ENCODE measurements at places on chromosomes 1 and 21.
A peak's percentile ranks its signal among the peaks of the same experiment; 100 is the strongest.

- peak; percentile 41 for DNase-seq
Measured at GRCh38 chr1:98104289-98104688, 183.5 kb upstream of the DPYD start.

- DNase-seq: no peak
Measured at GRCh38 chr1:29179641-29180184, 2.0 kb downstream of the SRSF4 start.

- no peak for DNase-seq
Measured at GRCh38 chr1:115401676-115402075, 63.6 kb upstream of the NGF start.

GRCh38 chr1:93678946-93679480, 2.6 kb downstream of the BCAR3 start:
- DNase-seq: no peak

- no peak for DNase-seq
Measured at GRCh38 chr21:32140604-32141317, 138.1 kb downstream of the MIS18A start.

DNA sequence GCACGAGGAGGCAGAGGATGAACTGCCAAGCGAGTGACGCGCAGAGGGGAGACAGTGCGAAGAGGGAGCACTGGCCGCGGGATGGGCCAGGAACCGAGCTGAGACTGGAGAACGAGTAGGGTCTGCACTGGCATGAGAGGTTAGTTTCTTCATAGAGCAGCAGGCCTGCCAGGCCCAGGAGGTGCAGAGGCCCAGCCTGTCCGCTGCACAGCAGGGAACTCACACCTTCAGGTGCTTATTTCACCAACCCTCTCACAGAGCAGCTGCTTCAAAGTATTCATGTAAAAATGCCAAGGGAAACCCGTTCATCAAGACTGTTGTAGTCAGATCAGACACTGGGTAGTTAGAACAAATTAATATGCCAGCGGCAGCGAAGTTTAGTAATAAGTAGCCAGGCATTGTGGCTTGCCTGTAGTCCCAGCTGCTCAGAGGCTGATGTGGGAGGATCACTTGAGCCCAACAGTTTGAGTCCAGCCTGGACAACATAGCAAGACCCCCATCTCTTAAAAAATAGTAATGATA, 144.5 kb downstream of the SLC45A1 start:
- no peak for DNase-seq

DNA sequence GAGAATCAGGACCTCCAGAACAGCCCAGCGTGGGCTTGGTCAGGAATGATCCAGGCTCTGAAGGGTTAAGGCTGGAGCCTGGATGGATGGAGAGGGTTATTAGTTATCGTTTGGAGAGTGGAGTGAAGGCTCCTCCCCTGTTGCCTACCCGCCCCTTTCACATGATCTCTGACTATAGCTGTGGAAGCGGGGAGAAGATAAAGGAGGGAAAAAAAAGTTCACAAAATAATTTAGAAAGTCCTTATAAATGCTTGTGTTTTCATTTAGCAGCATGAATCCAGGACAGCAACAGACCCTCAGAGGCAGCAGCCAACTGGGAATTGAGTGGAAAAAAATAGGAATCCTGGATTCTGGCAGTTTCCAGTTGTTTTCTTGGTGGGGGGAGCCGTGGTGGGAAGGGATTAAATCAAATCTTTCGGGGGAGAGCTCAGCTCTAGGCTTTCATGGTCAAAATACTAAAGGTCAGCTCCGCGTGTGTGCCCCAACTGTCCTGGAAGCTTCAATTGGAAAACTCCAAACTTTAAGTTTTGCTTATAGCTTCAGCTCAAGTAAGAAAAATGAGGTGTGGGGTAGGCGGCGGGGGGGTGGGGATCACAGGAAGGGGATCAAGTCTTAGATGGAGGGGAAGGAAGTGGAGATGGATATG, 595 bp upstream of the DDR2 start:
- DNase-seq: no peak

- DNase-seq: no peak
Measured at GRCh38 chr1:240294566-240294965, 202.9 kb downstream of the FMN2 start.

DNA sequence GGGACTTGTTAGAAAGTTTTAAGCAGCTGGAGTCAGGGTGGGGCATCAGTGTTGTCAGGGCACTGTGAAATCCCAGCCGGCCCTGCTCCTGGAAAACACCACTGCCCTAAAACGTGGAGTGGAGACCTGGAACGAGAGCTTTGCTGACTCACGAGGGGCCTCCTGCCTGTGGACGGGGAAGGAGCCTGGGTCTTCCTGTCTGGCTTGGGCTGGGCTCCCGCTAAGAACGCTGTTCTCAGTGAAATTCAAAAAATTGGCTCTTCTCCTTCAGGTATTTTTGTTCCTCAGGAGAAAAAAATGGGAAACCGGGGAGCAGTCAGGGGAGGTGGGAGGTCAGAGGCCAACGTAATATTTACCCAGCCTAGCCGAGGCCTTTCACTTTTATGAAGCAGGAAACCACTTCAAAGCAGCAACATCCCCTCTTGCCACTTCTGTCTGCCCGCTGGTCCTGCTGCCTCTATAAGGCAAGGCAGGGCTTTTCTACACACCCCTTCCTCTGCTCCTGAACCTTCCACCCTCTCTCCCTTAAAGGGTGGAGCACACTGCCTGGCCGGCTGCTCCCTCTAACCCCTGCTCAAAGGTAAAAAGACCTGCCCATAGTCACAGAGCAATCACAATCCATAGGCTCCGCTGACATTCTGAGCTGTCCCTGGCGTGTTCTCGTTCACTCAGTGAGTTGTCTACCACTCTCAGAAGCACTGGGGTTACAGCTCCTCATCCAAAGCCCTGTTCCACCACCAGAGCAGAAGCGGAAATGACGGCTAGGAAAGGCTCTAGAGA, 8.0 kb downstream of the PLXNA2 start:
- no peak for DNase-seq

GRCh38 chr1:229594227-229595008, 31.5 kb downstream of the TAF5L start:
- no peak for DNase-seq

DNA sequence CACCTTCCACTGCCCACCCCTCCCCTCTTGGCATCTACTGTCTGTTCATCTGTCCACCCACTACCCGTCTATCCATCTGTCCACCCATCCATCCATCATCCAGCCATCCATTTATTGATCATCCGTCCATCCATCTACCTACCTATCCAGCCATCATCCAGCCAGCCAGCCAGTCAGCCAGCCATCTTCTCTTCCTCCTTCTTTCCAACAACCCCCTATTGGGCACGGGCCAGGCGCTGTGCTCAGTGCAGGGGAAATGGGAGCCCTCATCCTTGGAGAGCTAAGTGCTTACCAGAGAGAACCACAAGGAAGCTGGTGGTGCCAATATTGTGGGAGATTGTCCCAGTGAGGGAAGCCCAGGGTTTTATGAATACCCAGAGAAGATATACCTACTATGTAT, 51.7 kb upstream of the TMEM51 start:
- DNase-seq: no peak

GRCh38 chr1:20837554-20838192, 50.6 kb upstream of the HP1BP3 start:
- DNase-seq: no peak

DNA sequence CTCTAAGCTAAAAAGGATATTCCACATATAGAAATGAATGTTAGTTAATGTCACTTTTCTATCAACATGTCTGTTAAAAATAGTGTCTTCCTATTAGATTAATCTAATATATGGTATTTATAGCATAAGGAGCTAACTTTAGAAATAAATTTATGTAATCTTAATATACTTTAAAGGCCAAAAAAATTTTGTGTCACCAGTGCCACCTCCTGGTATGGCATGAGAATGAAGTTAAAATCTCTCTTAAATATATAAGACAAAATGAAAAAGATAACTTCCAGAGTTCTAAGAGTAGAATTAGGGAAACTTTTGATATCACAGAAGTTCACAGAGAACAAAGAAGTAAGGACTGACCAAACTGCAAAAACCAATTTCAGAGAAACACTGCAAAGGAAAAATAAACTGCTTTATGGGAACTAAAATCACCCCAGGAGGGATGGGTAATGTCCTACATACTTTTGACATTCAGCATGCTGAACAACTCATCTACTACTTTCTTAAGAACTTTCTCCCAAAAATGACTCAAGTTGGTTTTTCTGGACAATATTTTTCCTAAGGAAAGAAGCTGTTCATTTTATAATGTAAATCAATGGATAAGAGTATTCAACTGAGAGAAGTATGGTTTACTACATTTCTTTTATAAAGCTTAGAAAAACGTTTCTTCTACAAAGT, 82.8 kb downstream of the TRIM33 start:
- no peak for DNase-seq

DNA sequence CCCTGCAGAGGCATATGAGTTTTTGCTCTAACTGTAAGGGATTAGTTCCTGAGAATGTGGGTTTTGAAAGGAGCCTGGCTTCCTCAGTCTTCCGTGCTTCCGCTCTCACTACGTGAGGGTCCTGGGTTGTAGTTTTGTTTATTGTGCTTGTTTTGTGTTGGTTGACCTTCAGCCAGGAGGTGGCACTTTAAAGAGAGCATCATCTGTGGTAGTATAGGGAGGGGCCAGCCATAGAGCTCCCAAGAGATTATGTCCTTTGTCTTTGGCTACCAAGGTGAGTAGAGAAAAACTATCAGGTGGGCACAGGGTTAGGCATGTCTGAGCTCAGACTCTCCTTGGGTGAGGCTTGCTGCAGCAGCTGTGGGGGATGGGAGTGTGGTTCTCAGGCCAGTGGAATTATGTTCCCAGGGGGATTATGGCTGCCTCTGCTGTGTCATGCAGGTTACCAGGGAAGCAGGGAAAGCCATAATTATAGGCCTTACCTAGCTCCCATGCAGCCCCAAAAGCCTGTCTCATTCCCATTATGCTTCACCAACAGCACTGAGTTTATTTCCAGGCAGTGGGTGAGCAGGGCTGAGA, 23.5 kb downstream of the CYP4B1 start:
- no peak for DNase-seq

GRCh38 chr1:201728731-201729130, 100.2 kb upstream of the IPO9 start:
- DNase-seq: no peak

DNA sequence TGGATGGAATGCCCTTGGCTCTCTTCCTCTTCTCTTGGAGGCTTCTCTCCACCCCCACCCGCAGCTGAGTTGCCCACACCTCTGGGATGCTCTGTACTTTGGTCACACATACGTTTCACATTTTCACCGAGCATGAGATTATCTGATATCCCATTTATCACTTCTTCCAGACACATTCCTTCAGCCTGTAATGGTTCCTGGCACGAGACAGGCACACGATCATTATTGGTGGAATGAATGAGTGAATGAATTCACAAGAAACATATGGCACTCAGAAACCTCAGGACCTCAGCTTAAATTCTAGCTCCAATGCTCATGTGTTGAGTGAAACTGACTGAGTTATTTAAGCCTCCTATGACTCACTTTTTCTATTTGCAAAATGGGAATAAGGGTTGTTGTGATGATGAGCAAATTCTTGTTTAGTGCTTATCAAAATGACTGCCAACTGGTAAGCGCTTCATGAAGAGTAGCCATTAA, 242.7 kb upstream of the JUN start:
- peak; percentile 92 for DNase-seq

- DNase-seq: no peak
Measured at GRCh38 chr1:154730986-154731489, 123.1 kb upstream of the ADAR start.

DNA sequence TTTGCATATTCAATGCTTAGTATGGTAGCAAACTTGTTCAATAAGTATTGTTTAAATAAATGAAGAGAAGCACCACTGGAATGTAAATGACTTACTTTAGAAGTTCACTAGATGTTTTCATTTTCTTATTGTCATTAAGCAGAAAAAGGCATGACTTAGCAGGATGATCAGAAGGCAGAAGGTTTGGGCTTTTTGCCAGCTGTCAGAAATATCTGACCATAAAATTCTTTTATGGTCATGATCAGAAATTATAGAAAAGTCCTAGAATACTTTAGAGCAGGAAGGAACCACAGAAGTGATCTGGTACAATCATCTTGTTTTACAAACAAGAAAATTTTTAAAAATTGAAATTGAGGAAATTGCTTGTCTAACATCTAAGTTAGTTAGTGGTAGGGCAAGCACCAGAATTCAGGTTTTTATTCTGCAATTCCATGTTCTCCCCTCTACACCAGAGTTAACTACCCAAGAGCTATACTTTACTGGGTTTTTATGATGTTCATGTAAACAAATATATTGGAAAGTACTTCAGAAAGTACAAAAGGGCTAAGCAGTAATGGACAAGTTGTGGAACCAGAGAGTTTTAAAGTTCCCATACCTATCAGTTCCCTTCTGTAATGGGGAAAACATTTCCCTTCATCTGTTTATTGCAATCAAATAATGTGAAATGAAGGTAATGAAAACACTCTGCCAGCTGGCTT, 10.1 kb downstream of the FMO5 start:
- DNase-seq: no peak

- no peak for DNase-seq
Measured at GRCh38 chr1:87872692-87873091, 544.0 kb downstream of the LMO4 start.

DNA sequence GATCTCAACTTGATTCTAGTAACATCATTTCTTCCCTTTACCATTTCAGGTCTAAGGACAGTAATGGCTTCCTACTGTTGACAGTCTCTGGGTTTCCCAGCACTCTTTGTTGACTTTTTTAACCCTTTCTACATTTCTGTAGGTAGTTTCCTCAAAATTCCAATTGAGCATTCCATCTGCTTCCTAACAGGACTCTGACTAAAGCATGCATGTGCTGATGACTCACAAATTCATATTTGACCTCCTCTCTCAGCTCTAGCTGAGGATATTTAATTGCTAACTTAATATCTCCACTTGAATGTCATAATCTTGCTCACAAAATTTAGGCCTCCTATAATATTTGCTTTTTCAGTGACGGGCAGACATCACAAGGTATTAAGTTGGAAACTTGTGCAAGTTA, 93.3 kb upstream of the ZNHIT6 start:
- DNase-seq: no peak

- no peak for DNase-seq
Measured at GRCh38 chr21:38729291-38729690, 76.4 kb upstream of the ETS2 start.
